ENCODE measurements at places on chromosomes 1 and 21. TPM values are rescaled to one million over a fixed set of nuclear protein-coding genes. Genes with fewer than 3 reads are reported as not detected.

- DNase-seq: no peak
Observed at GRCh38 chr1:2848006-2848670, 46.6 kb upstream of the TTC34 start.

DNA sequence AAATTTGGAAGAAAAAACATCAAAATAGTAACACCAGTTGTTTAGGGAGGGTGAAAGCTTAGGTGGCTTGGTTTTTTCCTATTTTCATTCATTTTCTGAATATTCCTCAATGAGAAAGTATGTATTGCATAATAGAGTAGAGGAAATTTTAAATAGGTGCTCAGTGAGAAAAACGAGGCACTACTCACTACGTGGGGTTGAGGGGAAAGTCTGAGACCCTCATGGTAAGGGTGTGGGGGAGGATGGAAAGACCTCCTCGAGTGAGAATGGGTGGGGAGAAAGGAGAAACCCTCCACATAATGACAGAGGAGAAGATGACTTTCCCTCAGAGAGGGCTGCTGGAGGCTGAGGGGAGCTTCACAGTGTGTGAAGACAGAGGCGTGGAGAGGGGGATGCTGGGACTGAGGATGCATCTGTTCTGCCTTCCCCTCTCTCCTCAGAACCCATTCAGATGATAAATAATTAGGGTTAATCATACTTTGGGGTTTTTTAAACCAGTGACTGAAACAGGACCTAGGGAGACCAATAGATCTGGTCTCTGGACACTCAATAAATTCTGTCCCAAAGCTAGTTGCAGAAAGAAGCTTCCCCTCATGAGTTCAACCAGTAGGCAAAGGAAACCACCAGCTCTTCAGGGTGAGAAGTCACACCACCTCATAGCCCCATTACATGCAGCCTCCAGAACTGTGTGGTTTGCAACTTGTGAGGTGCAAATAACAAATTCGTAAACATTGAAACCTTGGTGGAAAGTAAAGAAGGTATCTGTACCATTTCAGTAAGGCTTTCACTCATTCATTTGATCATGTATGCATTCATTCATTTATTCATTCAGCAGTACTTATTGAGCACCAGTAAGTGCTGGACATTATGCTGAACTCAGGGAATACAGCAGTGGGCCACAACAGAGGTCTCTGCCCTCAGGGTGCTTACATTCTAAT, 17.1 kb downstream of the SLAMF7 start:
- no peak for DNase-seq

GRCh38 chr1:202578565-202578964, 131.7 kb downstream of the SYT2 start:
- DNase-seq: no peak

KLF17 gene
- not detected for total RNA-seq

SPRR2D gene
- not detected for total RNA-seq

SYT6 gene
- total RNA-seq: not detected

GNG4 gene
- 0.30 TPM for total RNA-seq

GRCh38 chr1:200240656-200241055, 169.2 kb downstream of the ZNF281 start:
- DNase-seq: no peak

DNA sequence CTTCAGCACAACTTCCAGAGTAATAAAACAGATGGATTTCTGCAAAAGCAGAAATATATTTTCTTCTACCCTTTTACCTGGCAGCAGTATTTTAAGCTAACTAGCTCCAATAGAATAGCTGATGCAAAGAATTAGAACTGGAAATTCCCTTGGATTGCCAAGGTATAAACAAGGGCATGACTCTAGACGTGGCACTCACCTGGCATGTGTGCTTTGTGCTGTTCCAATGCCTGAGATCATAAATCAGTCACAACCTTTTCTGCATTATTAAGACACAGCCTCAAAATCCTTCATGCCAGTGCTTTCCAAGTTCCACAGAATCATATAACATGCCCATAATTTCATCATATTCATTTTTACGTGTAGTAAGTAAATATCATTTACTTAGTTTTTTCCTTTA, 1048.7 kb downstream of the ADGRL2 start:
- no peak for DNase-seq

All from renal cortical epithelial cell (primary cell).